Renal pelvis (tissue), 12 donors: ENCODE measurements at places on chromosomes 1 and 21.

DNA sequence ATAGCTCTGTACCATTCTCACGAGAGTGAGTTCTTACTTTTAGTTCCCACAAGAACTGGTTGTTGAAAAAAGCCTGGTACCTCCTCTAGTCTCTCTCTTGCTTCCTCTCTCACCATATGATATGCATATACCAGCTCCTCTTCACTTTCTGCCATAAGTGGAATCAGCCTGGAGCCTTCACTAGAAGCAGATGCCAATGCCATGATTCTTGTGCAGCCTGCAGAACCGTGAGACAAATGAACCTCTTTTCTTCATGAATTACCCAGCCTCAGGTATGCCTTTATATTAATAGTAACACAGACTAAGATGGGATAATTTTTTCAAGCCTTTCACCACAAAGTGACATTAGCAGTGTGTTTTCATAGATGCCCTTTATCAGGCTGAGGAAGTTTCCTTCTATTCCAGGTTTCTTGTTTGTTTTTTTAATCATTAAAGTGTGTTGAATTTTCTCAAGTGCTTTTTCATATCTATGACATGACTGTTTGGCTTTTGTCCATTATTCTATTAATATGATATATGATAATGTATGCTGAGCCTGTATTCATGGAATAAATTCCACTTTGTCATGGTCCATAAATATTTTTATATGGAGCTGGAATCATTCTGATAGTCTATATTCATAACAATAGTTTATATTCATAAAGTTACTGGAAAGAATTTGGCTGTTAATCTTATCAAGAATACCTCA, 40.7 kb upstream of the C1orf185 start:
- no peak for DNase-seq

DNA sequence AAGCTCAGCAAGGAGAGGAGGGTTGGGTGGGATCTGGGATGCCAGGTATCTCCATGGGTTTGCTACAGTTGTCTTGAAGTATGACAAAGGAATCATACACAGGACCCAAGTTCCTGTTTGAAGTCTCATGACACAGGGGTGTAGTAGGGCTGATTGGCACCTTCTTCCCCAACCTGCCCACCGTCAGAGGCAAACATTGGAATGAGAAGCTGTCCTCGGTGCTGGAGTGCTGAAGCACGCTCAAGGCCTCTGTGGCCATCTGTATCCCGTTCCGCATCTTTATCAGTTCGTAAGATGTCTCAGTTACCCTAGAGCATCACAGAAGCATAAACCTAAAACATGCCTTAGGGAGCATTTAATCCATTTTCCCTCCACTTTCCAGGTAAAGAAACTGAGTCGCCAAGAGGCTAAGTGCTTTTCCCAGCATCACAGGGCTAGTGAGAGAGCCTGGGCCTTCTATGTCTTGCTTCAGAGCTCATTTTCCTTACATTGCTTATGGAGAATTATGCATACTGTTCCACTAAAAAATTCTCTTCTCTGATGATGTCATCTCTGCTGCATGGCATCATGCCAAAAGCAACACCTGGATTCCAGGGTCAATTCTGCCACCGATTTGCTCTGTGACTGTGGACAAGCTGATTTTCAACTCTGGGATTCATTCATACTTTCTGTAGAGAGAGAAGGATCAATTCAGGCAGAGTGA, 34.2 kb downstream of the VWA5B1 start:
- DNase-seq = no peak

DNA sequence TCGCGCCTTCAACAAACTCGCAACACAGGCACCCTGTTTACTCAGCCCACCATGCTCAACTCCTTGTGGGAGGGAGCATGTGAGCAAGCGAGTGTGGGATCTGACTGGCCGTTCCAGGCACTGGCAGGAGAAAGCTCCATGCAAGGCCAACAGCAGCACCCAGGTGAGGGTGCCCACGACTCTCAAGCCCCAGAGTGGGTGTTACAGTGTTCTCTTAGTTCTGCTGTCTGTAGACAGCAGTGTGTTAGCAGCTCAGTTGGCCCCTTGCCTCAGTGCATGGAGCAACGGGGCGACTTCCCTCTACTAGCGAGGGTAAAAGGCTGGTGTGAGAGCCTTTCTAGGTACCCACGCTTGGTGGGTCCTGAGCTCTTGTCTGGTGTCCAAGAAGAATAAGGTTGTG, 114.6 kb downstream of the PIGK start:
- DNase-seq = no peak

DNA sequence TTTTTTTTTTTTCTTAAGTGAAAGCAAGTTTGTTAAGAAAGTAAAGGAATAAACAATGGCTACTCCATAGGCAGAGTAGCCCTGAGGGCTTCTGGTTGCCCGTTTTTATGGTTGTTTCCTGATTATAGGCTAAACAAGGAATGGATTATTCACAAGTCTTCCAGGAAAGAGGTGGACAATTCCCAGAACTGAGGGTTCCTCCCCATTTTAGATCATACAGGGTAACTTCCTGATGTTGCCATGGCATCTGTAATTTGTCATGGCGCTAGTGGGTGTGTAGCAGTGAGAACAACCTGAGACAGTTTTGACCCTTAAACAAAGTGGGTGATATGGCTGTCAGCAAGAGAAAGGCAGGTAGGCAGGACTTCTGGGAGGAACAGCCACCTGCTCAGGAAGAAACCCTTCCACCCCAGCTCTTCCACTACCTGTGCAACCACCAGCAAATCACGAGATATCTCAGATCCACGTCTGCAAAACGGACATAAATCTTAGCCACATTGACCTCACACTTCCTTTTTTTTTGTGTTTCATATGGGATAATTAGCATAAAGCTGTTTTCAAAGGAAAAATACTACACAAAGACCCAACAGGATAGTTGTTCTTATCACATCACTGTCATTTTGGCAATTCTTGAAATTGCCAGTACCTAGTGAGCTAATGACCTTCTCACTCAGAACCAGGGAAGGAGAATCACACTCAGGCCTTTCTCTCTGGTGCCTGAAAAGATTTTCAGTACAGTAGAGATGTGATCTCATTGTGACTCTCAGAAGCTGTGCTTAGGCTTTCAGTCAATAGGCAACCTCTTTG, 34.8 kb upstream of the DUSP10 start:
- no peak for DNase-seq

DNA sequence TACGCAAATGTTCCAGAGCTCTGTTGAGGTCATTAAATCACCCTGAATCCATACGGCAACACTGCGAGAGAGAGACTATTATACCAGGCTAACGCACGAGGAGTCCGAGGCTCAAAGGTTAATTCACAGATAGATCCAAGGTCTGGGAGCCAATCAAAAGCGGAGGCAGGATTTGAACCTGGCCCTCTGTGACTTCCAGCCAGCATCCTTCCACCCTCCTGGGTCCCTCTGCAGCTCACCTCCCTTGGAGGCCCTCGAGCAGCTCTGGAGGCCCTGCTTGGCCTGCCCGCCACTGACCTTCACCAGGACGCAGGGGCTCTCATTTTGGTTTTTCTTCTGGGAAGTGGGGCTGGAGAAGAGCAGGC, 42.1 kb downstream of the KIAA1614 start:
- DNase-seq = no peak

- no peak for DNase-seq
These were observed 73.0 kb upstream of the MRPS6 start for GRCh38 chr21:34000375-34000774.

DNA sequence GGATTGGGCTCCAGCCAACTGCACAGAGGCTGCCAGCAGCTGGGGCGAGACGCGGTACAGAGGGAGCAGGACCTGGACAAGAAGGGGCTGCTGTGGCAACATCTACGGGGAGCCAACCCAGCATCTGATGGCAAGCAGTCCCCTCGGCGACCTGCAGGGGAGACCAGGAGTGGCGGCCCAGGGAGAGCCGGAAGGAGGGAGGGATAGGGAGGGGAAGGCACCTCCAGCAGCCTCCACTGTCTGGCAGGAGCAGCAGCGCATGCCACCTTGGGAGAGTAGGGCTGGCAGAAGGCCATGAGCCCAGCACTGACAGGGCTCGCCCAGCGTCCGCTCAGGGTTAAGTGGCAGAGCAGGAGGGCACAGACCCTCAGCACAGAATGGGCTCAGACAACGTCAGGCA, 17.3 kb downstream of the CHD5 start:
- no peak for DNase-seq

DNA sequence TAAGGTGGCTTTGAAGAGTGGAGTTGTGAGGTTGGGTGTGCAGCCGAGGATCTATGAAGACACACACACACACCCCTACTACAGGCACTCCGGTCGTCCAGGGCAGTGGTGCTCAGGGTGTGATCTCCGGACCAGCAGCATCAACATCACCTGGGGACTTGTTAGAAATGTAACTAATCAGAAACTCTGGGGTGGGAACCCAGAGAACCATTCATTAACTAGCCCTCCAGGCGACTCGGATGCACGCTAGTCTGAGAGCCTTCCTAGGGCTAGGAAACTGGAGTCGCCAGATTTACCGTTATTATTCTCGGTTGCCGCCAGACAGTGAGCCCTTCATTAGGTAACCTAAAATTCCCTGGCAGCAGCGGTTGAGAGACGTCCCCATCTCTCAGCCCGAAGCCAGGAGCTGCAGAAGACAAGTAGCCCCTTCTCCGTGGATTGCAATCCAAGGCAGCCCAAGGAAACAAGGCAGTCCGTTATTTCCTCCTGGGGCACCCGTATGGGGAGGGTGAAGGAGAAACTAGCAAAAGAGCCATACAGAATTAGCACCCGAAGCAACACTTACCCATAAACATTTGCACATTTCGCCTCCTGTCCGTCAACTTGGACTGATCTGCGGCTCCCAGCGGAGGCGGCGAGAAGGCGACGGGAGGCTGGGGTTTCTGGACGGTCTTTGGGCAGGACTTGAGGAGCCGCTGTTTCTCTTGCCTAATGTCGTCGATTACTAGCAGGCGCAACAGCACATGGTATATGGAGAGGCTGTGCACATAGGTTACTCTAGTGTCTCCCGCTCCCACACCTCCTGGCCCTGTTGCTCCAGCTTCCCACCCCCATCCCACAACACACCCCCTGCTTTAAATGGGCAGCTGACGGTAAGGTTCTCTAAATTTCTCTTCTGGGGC, 2.9 kb upstream of the CCN1 start:
- DNase-seq = peak; percentile 47

GRCh38 chr1:240170266-240170665, 78.6 kb downstream of the FMN2 start:
- DNase-seq = no peak

DNA sequence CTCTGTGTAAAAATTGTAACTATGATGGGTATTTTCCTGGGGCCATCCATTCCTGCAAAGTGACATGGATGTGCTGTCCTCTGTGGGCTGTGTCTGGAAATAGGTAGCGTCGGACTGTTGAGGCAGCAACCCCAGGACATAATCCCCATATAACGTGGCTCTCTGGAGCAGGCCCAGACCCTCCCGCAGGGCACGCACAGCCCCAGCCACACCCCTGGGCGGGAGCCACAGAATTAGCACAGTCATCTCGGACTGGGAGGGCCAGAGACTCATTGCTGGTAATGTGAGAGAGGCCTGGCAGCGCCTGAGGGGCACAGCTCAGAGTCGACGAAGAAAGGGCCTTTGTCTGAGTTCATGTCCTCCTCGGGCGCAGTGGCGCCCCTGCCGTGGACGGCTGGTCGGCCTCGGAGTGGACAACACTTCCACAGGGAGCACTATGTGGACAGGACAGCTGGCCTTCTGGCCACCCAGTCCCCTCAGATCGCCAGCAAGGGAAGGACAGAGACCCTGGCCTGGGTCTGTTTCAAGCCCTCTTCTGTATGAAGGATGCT, 20.1 kb downstream of the SIM2 start:
- no peak for DNase-seq

- DNase-seq = no peak
These were observed 167.0 kb downstream of the C1orf21 start for GRCh38 chr1:184553845-184554244.
